Fibroblast of mammary gland (primary cell): ENCODE measurements at places on chromosomes 6 and 20.

- DNase-seq: no peak
Observed at GRCh38 chr20:58300321-58300720, 9.2 kb upstream of the RAB22A start.

DNA sequence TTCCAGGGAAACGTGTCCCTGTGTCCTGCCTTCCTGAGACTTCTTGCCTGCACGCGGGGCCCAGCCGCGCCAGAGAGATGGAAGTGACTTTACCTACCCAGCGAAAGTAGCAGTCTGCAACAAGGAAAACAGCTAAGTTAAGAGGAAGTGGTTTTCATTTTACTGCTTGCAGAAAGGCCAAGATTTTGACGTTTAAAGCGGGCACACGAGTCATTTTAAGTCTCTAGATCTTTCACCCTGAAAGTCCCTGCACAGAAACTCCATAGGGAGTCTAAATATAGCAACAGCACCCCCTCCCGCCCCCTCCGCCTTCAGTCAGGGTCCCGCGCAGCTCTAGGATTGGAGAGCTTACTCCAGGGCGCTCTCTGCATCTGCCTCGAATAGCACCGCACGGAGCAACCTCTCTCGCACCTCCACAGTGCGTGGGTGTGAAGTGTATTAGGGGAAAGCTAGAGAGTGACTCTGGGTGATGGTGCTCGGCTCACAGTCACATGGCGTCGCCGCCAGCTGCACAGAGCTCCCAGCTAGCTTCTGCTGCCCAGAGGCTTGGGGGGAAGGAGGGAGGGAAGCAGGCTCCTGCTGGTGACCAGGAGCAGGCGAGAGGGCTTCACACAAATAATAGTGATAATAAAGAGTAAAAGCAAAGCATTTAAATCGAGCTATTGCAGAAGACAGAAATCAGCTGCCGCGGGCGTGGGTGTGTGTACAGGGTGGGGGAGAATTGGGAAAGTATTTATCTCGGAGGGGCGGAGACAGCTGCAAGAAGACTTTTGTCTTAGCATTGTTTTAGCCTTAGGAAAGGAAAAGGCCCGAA lies 1.8 kb upstream of the KCNQ5 start:
- no peak for DNase-seq

DNA sequence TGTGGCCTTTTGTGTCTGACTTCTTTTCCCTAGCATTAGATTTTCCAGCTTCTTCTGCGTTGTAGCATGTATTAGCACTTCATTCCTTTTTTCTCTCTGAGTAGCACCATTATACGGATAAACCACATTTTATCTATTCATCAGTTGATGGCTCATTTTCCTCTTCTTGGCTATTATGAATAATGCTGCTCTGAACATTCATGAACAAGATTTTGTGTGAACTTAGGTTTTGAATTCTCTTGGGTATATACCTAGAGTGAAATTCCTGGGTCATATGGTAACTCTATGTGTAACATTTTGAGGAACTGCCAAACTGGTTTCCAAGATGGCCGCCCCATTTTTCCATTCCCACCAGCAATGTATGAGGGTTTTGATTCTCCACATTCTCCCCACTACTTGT lies 28.7 kb downstream of the SLC22A16 start:
- DNase-seq: no peak

- DNase-seq: no peak
Observed at GRCh38 chr6:43891072-43891870, 121.3 kb downstream of the VEGFA start.

- no peak for DNase-seq
Observed at GRCh38 chr20:19047040-19047950, 165.1 kb upstream of the SLC24A3 start.
